ENCODE measurements at places on chromosomes 7 and 10.

GRCh38 chr10:78862328-78862640 is 206.5 kb upstream of the ZMIZ1 start:
- no peak overlapping the region for H3K27ac ChIP-seq
- no peak overlapping the region for H3K4me3 ChIP-seq
- no peaks in the 10 kb centered on the region for H3K36me3 ChIP-seq
- DNase-seq, result no peak
- H3K27me3 ChIP-seq, result no peaks in the 10 kb centered on the region

DNA sequence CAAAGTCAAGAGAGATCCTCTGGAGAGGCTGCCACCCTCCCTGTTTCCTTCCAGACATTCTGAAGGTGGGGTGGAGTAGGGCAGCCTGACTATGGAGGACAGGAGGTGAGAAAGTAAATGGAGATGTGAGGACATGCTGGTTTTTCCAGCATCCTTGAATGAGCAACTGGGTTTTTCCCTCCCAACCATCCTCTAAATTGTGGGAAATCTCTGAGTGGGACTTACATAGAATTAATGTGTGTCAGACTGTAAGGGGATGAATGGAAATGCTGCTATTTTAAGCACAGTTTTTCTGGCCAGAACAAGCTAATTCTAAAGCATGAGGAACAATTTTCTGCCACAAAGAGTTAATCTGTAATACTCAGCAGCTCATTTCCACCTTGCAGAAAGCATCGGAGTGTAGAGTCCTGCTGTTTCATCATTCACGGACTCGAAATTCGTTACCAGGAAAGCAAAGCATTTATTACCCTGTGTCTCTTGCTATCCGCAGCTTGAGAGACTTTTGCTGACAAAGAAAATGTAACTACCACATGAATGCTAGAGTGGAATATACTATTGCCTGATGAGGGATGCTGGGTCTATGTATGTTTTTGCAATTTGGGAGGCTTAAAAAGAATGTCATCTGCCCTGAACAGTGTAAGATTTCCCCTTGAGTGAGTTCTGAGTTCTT is 213.0 kb downstream of the CELF2 start:
- no peak overlapping the region for H3K4me3 ChIP-seq
- H3K27ac ChIP-seq, result no peak overlapping the region
- no peaks in the 10 kb centered on the region for H3K27me3 ChIP-seq

DNA sequence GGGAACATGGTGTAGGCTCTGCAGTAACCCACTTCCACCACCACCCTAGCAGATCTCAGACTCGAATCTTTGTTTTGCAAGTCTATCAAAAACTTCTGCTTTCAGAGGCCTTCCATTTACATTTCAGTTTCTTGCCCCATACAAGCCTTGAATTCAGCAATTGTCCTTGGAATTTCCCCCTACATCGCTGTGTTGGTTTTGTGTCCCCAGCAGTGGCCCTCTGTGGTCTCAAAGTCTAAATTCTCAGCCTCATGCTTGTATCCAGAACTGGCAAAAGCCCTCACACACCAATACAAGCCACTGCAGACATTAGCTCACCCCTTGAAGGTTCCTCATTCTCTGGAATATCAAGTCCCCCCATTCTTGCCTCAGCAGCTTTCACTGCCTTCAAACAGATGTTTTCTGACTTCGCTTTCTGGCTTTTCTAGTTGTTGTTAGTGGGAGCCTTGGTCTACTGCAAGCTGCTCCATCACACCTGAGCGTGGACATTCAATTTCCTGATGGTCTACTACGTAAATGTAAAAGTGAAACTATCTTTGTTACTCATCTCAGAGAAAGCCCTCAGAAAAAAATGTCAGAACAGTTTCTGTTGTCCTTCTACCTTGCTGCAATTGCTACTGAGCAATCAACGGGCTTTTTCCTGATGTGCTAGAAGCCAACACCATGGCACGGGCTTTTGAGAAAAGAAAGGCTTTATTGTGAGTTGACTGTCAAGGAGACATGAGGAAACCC is 1.8 kb upstream of the NUB1 start:
- no peaks in the 10 kb centered on the region for H3K36me3 ChIP-seq
- no peak overlapping the region for H3K4me3 ChIP-seq

GRCh38 chr10:109746861-109747260 is 176.4 kb downstream of the XPNPEP1 start:
- no peaks in the 10 kb centered on the region for H3K4me1 ChIP-seq
- H3K27ac ChIP-seq, result no peak overlapping the region
- no peak for DNase-seq
- no peaks in the 10 kb centered on the region for H3K36me3 ChIP-seq

DNA sequence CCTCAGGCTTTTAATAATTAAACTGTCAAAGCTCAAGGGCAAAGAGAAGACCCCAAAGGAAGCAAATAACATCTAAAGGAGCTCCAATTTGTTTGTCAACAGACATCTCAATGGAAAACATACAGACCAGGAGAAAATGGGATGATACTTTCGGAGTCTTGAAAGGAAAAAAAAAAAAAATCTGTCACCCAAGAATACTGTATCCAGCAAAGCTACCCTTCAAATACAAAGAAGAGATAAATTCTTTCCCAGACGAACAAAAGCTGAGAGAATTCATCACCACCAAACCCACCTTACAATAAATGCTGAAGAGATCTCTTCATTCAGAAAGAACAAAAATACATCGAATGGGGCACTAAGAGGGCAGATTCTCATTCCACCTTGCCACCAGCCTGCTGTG is 232.8 kb downstream of the PTPRN2 start:
- no peaks in the 10 kb centered on the region for H3K36me3 ChIP-seq
- H3K4me1 ChIP-seq, result no peaks in the 10 kb centered on the region
- H3K4me3 ChIP-seq, result no peak overlapping the region
- no peak overlapping the region for H3K27ac ChIP-seq
- DNase-seq, result no peak

DNA sequence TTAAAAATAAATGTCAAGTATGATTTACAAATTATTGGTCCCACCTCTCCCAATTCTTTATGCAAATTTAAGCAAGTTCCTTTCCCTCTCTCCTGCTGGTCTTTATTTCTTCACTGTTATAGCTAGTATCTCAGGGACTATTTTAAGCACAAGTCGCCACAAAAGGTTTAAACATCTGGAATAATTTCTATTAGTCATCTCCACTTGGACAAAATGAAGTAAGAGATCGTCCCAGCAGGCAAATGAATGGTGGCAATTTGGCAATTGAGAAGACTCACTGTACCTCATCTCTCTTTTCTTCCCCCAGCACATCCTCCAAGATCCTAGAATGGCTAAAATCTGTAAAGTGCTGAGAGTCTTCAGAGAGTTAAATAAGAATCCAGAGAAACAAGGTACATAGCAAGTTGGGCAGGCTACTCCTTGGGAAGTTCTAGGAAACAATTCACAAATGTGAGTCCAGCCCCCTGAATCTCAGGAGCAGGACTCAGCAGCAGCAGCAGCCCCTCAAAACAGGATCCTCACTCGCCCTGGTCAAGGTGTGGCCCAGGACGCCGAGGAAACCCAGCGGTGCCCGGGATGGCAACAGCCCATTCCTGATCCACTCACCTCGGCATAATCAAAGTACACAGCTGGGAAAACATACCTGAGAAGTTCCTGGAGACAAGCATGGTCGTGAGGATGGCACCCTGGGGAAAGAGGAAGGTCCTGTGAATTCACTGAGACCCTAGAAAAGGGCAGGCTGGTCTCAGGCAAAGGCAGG is 30.3 kb upstream of the NDST2 start:
- H3K27ac ChIP-seq, result no peak overlapping the region
- no peak overlapping the region for H3K4me3 ChIP-seq
- no peak for DNase-seq
- peaks cover 11% of the 10 kb centered on the region for H3K36me3 ChIP-seq

DNA sequence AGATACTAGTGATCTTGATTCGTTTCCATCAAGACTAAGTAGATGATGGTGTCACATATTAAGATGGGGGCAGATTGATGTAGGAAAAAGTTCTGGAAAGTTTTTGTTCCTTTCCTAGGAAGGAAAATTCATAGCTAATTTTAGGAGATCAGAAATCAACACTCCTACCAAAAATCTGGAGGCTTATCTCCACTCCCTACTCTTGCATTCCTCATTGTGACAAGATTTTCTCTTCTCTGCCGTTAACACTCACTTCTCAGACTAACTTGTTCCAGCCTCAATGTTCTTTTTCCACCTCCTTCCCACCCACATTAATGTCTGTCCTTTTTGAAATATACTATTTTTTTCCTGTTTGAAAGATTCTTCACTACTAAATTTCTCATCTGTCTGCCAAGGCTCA is 851.9 kb upstream of the GHITM start:
- DNase-seq, result no peak
- H3K36me3 ChIP-seq, result no peaks in the 10 kb centered on the region
- H3K27ac ChIP-seq, result no peak overlapping the region
- H3K4me1 ChIP-seq, result no peaks in the 10 kb centered on the region
- H3K27me3 ChIP-seq, result no peaks in the 10 kb centered on the region

- no peak overlapping the region for H3K4me3 ChIP-seq
- H3K36me3 ChIP-seq, result no peaks in the 10 kb centered on the region
- DNase-seq, result no peak
These were observed 181.2 kb downstream of the BBS9 start for GRCh38 chr7:33310546-33310945.

DNA sequence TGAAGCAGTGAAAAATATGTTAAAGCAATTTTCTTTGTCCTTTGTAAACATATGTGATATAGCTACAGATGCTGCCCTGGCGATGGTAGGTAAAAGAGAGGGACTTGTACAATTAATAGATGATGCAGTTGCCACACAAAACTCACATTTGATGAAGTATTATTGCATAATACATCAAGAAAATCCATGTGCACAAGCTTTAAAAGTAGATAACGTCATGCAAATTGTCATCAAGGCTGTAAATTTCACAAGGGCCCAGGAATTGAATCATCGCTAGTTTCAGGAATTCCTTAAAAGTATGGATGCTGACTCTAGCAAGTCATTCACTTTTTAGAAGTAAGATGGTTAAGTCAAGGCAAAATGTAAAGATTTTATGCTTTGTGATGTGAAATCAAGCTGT is 10.0 kb downstream of the CYP3A5 start:
- no peak for DNase-seq
- H3K4me1 ChIP-seq, result no peaks in the 10 kb centered on the region
- no peaks in the 10 kb centered on the region for H3K27me3 ChIP-seq
- H3K4me3 ChIP-seq, result no peak overlapping the region
- H3K36me3 ChIP-seq, result no peaks in the 10 kb centered on the region

GRCh38 chr10:114575417-114576131 is 82.5 kb downstream of the ABLIM1 start:
- no peaks in the 10 kb centered on the region for H3K27me3 ChIP-seq
- H3K4me3 ChIP-seq, result no peak overlapping the region
- peak; percentile 9 for DNase-seq
- H3K27ac ChIP-seq, result no peak overlapping the region

- H3K36me3 ChIP-seq, result no peaks in the 10 kb centered on the region
- no peaks in the 10 kb centered on the region for H3K27me3 ChIP-seq
- no peak overlapping the region for H3K27ac ChIP-seq
- DNase-seq, result no peak
- H3K4me3 ChIP-seq, result no peak overlapping the region
These were observed 7.6 kb downstream of the LOXL4 start for GRCh38 chr10:98260350-98260749.

GRCh38 chr7:2983586-2983985 is 60.1 kb downstream of the CARD11 start:
- H3K4me3 ChIP-seq, result no peak overlapping the region
- DNase-seq, result no peak
- H3K4me1 ChIP-seq, result peaks cover 9% of the 10 kb centered on the region
- no peaks in the 10 kb centered on the region for H3K36me3 ChIP-seq
- no peaks in the 10 kb centered on the region for H3K27me3 ChIP-seq
- H3K27ac ChIP-seq, result no peak overlapping the region

DNA sequence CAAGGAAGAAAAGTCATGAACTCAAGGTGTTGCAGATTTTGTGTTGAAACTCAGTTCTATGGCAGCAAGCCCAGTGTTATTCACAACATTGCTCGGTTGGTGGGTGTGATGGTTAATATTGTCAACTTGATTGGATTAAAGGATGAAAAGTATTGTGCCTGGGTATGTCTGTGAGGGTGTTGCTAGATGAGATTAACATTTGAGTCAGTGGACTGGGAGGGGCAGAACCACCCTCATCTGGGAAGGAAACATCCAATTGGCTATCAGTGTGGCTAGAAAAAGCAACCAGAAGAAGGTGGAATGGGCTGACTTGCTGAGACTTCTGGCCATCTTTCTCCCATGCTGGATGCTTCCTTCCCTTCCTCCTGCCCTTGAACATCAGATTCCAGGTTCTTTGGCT is 353.2 kb downstream of the ADRA2A start:
- no peaks in the 10 kb centered on the region for H3K36me3 ChIP-seq
- no peak for DNase-seq
- no peak overlapping the region for H3K27ac ChIP-seq

GRCh38 chr7:18013936-18014335 is 13.7 kb downstream of the PRPS1L1 start:
- no peaks in the 10 kb centered on the region for H3K27me3 ChIP-seq
- no peak overlapping the region for H3K4me3 ChIP-seq
- H3K4me1 ChIP-seq, result peaks cover 1% of the 10 kb centered on the region
- no peaks in the 10 kb centered on the region for H3K36me3 ChIP-seq

DNA sequence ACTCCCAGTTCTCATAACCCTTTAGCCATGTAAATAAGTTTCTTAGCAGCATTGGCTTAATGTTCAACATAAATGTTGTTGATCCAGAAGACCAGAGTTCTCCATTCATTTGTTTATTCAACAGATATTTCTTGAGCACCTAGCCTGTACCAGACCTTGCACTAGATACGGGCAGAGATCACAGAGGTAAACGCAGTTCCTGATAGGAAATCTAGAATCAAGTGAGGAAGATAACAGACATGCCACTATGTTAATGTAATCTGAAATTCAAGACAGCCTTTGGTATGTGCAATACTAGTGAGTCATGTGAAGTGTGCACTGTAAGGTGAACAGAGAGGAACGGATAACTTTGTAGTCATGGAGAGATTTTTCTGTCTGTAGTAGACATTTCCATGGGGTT is 3.0 kb downstream of the BUB3 start:
- peaks cover 14% of the 10 kb centered on the region for H3K4me1 ChIP-seq
- no peak for DNase-seq
- no peak overlapping the region for H3K27ac ChIP-seq
- H3K4me3 ChIP-seq, result no peak overlapping the region

DNA sequence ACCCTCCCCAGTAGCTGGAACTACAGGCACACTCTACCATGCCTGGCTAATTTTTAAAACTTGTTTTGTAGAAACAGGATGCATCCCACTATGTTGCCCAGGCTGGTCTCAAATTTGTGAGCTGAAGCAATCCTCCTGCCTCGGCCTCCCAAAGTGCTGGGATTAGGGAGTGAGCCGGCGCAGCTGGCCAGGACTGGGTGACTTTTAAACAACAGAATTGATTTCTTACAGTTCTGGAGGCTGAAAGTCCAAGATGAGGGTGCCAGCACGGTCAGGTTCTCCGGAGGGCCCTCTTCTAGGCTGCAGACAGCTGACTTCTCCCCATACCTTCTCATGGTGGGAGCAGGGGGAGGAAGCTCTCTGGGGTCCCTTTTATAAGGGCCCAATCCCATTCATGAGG is 75.2 kb upstream of the CHST15 start:
- no peaks in the 10 kb centered on the region for H3K4me1 ChIP-seq
- no peaks in the 10 kb centered on the region for H3K36me3 ChIP-seq
- H3K27ac ChIP-seq, result no peak overlapping the region
- H3K27me3 ChIP-seq, result no peaks in the 10 kb centered on the region
